Left lobe of liver (tissue), 2 donors: ENCODE measurements at places on chromosomes 1 and 21.

DNA sequence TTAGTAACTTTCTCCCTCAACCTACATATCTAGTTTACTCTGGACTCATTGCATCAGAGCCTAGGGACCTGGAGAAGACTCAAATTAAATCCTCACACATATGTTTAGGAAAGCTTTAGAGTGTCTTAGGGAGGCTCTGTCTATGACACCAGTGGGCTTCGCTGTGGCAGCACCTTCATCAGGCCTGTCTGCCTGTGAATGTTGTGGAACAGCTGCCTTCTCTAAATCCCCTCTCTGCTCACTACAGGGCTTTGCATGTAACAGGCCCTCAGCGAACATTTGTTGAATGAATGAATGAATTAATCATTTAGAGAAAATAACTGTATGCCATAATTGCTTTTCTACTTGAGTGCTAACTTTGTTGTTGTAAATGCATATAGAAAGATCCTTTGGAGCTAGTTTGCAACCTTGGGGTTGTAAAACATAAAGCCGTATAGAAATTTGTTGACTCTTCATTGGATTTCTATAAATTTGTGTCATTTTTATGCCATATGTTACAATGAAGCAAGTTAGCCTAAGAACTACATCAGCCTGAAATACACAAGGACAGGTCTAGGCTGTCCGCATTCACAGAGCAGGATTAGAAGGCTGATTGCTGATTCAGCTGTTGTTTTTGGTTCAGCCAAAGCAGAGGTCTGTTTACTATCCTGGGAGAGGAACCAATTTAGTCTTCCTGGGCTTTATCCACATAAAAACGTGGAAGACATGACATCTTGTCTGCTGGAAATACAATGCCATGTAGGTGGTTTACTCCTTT lies 238.0 kb downstream of the ASTN1 start:
- DNase-seq: no peak

DNA sequence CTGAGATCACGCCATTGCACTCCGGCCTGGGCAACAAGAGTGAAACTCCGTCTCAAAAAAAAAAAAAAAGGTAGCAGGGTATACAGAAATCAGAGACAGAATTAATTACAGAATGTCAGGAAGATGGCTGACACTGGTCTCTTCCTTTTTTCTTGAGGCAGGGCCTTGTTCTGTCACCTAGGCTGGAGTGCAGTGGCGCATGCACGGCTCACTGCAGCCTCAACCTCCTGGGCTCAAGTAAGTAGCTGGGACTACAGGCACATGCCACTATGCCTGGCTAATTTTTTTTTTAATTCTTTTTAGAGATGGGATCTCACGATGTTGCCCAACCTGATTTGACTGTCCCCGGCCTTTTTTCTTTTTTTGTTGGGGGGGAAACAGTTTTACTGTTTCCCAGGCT lies 16.4 kb downstream of the RNU5D-1 start:
- no peak for DNase-seq

GRCh38 chr1:106480629-106481028 lies 575.8 kb upstream of the PRMT6 start:
- DNase-seq: no peak

- no peak for DNase-seq
These were observed 90.5 kb downstream of the LIPI start for GRCh38 chr21:14120091-14120734.

GRCh38 chr1:38274974-38275373 lies 228.4 kb upstream of the POU3F1 start:
- no peak for DNase-seq

DNA sequence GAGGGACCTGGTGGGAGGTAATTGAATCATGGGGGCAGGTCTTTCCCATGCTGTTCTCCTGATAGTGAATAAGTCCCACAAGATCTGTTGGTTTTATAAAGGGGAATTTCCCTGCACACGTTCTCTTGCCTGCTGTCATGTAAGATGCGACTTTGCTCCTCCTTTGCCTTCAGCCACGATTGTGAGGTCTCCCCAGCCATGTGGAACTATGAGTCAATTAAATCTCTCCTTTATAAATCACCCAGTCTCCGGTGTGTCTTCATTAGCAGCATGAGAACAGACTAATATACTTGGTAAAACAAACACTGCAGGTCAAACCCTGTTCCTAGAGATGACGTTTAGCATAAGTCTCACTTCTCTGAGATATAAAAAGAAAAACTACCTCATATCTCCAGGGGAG lies 148.3 kb downstream of the MATN1 start:
- DNase-seq: no peak

DNA sequence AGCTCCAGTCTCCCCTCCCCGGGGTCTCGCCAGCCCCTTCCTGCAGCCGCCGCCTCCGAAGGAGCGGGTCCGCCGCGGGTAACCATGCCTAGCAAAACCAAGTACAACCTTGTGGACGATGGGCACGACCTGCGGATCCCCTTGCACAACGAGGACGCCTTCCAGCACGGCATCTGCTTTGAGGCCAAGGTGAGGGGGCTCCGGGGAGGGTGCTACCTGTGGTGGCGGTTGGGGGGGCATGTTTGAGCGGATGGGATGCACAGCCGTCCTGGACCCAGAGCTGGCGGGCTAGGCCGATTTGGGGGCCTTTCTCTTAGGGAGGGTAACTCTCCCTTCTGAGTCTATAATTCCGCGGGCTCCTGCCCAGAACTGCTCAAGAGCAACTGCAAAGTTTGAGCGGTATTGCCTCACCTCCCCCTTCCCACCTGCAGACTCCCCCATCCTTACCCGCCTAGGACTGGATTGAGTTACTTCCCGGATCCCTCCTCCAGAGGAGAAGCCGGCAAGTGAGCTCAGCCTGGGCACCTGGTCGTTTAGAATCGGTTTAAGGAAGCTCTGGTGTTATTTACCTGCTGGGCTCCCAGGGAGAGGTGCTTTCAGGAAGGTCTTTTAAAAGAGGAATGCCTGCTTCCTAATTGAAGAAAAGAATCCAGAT lies 730 bp downstream of the NOS1AP start:
- DNase-seq: no peak

DNA sequence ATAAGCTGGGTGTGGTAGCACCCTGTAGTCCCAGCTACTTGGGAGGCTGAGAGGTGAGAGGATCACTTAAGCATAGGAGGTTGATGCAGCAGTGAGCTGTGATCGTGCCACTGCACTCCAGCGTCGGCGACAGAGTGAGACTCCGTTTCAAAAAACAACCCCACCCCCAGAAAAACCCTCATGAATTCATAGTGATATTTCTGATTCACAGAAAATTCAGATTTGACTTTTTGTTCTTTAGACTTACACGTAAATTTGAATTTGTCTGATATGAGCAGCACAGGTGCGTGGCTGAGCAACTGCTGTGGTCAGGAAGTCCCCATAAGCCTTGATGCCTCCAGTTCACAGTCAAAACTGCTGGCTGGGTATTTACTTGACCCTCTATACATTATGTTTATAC lies 10.0 kb upstream of the MORC3 start:
- no peak for DNase-seq

GRCh38 chr1:38589036-38589435 lies 270.5 kb downstream of the RRAGC start:
- DNase-seq: no peak

DNA sequence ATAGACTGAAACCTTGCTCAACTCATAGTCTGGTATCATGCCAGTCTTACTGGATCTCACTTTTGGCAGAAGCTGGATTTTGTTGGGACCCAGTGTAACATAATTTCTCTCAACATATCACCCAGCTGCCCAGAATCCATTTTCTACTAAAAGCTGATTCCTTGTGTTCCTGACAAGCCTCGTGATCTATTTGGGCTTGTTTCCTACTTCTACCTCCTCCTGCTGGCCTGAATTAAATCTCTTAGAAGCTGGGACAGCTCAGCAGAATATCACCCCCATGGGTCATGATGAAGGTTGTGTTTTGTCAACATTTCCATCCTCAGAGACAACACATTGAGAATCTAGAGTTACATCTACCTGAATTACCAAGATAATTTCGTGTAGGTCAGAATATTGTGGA lies 7.7 kb downstream of the GOLT1A start:
- DNase-seq: no peak

DNA sequence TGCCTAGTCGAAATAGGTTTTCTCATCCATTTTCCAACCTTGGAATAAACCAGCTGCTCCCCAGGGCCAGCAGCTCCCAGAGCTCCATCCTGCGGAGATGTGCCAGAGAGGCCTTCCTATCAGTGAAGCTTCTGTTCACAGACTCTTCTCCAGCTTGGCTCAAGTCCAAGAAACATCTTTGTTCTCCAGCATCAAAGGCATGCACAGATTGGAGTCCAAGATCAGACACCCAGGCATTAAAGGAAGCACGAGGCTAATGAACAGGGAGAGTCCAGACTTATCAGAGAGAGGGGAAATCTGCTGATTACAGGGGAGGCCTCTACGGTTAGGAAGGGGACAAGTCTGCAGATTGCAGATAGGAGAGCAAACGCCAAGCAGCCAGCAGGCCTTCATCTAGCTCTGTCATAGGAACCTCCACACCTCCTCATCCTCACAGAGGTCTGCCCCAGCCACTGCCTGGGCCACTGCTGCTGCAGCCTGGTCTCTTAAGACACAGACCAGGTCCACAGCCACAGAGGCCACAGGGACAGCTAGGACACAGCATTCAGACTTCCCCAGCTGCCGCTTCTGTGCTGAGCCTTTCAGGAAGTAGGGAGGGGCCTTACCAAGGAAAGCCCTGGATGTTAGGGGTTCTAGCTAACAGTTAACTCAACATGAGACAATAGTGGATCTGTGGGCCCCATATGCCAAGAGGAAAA lies 3.4 kb downstream of the PRR9 start:
- DNase-seq: no peak

DNA sequence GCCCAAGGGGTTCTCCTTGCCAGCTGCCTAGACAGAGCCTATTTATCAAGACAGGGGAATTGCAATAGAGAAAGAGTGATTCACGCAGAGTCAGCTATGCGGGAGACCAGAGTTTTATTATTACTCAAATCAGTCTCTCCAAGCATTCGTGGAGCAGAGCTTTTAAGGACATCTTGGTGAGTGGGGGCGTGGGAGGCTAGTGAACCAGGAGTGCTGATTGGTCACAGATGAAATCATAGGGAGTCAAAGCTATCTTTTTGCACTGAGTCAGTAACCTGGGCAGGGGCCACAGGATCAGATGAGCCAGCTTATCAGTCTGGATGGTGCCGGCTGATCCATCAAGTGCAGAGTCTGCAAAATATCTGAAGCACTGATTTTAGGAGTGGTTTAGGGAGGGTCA lies 64.8 kb upstream of the MRPS6 start:
- no peak for DNase-seq

DNA sequence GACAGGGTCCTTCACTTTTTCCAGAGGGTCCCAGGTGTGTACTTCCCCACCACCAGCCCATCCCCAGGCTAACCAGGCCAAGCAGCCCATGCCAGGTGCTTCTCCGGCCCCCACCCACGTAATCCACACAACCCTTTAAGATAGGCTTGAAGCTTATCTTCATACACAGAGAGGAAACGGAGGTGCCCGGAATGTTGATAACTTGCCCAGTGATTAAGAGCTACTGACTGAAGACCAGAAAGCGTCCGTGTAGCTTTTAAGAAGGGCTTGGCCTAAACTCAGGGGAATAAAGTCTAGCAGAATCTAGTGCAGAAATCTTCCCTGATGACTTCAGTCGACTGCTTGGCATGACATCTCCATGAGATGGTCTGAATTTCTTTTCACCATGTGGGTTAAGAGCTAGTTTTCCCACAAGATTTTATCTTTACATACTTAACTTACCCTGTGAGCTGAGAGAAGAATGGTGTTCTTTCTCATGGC lies 138.7 kb downstream of the GALNT2 start:
- DNase-seq: no peak

DNA sequence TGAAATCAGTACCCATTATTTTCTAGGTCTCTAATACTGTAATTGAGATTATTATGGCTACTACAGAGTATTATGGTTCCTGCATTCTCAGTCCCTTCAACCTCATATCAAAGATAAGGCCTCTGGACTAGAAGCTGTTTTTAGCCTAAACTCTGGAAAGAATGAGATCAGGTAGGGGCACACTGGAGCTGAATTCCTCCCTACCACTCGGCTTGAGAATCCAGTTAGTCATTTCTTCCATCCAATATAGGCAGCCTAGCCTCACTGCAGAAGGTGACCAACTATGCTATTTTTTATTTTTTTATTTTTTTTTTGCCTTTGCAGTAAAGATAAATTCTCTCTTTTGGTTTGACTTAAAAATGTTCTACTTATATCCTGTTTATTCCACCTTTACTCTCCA lies 8.0 kb upstream of the HAX1 start:
- DNase-seq: no peak

- DNase-seq: no peak
These were observed 643.5 kb downstream of the AJAP1 start for GRCh38 chr1:5297886-5298239.

DNA sequence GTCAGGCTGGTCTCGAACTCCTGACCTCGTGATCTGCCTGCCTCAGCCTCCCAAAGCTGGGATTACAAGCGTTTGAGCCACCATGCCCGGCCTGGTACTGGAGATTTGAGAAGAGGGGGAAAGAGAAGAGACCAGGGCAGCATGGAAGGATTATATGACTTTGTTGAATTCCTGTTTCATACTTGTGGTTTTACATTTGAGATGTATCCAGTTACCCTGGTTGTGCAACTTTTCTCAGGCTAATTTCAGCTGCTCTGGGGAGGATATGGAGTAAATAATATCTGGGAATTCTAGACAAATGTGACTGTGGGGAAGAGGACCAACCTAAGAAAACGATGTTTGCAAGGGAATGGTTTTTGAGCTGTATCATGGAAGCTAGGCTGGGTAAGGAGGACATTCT lies 89.5 kb upstream of the GREM2 start:
- no peak for DNase-seq

DNA sequence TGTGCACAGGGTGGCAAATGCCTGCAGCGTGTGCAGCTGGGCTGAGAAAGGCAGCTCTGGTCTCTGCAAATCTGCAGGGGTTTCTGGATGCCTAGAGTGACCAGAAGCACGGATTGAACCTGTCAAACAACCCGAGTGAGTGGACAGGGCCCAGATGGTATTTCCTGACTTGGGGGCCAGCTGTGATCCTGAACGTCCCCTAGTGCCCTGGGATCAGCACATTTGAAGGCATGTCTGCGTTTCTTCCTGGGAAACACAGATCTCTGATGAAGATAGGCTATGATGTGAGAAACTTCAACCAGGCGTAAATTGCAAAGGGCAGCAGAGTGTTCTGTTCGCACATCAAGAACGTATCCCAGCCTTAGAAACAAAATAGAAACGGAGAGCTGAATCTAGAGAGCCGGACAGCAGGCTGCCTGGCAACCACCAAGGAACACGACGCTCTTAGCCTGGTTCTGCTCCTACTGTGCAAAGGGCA lies 163.1 kb downstream of the KCNJ6 start:
- no peak for DNase-seq
